ENCODE measurements at places on chromosomes 3 and 15. TPM values are rescaled to one million over a fixed set of nuclear protein-coding genes. Genes with fewer than 3 reads are reported as not detected.
A peak's percentile ranks its signal among the peaks of the same experiment; 100 is the strongest.

- no peaks in the 10 kb centered on the region for H3K4me1 ChIP-seq
- no peaks in the 10 kb centered on the region for H3K36me3 ChIP-seq
- DNase-seq = no peak
- H3K27me3 ChIP-seq = no peaks in the 10 kb centered on the region
These were observed 61.0 kb downstream of the LRRN1 start for GRCh38 chr3:3860235-3860634.

GRCh38 chr3:187019542-187020072, 89.3 kb downstream of the ST6GAL1 start:
- H3K27me3 ChIP-seq = no peaks in the 10 kb centered on the region
- no peaks in the 10 kb centered on the region for H3K36me3 ChIP-seq
- no peak for DNase-seq
- no peaks in the 10 kb centered on the region for H3K4me1 ChIP-seq
- H3K27ac ChIP-seq = no peak overlapping the region
- no peak overlapping the region for H3K4me3 ChIP-seq

GRCh38 chr3:195559723-195560409, 16.7 kb upstream of the PPP1R2 start:
- H3K36me3 ChIP-seq = no peaks in the 10 kb centered on the region
- H3K27me3 ChIP-seq = peaks cover 26% of the 10 kb centered on the region
- no peak for DNase-seq
- H3K4me3 ChIP-seq = no peak overlapping the region

DNA sequence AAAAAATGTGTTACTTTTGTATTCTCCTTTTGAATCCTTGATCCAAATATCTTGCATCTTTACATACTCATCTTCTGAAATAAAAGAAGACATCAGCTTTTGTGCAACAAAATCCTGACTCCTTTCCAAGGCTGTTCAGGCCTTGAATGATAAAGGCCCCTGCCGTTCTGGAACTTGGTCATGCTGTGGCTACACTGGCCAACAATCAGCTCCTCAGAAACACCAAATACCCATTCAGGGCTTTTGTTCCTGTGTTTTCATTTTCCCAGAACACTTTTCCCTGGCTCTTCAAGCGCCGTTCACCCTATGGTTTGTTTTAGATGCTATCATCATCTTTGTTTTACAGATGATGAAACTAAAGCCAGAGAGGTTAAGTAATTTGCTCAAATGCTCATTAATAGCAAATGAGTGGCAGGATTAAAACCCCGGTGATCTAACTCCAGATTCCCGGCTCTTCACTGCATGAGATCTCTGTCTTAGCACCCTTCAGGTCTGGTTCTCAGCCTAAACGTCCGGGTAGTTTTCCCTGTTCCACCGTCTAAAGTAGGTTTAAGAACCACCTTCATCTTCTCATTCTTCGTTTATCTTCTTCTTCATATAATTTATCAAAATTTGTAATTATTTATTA, 58.3 kb downstream of the EPHA3 start:
- no peak overlapping the region for H3K4me3 ChIP-seq
- DNase-seq = no peak
- H3K4me1 ChIP-seq = no peaks in the 10 kb centered on the region

- peak overlapping the region; percentile 85 for H3K4me3 ChIP-seq
- peaks cover 2% of the 10 kb centered on the region for H3K27me3 ChIP-seq
- no peaks in the 10 kb centered on the region for H3K36me3 ChIP-seq
These were observed 960 bp upstream of the KLF13 start for GRCh38 chr15:31325595-31326155.

- no peak for DNase-seq
- no peaks in the 10 kb centered on the region for H3K4me1 ChIP-seq
- H3K36me3 ChIP-seq = no peaks in the 10 kb centered on the region
- no peaks in the 10 kb centered on the region for H3K27me3 ChIP-seq
- no peak overlapping the region for H3K4me3 ChIP-seq
These were observed 117.6 kb downstream of the IL5RA start for GRCh38 chr3:2992534-2992933.

GRCh38 chr3:31462050-31462569, 70.6 kb upstream of the STT3B start:
- DNase-seq = no peak
- H3K27ac ChIP-seq = no peak overlapping the region
- no peak overlapping the region for H3K4me3 ChIP-seq

DNA sequence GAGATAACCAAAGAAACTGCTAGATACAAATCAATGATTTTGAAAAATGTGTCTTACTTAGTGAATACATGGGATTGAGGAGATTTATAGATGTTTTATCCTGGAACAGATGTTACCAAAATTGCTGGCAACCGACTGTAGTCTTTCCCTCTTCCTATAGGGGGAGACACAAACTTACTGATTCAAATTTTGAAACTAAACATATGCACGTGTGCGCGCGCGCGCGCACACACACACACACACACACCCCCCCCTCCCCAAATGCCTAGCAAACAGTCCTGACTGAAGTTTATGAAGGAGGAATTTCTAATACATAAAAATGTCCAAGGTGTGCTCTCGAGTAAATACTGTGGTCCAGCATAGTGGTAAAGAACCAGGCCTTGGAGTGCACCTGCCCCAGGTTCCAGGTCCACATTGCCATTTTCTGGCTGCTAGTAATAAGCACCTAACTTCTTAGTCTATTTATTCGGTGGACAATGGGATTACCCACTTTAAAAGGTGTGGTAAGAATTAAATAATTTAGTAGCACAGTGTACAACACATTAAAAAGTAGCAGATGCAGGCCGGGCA, 18.5 kb upstream of the C3orf62 start:
- no peaks in the 10 kb centered on the region for H3K27me3 ChIP-seq
- H3K36me3 ChIP-seq = peaks cover 65% of the 10 kb centered on the region
- peak; percentile 35 for DNase-seq
- no peak overlapping the region for H3K27ac ChIP-seq
- no peaks in the 10 kb centered on the region for H3K4me1 ChIP-seq

GOLGA8R gene
- total RNA-seq = 1.1 TPM

GRCh38 chr3:44339181-44340057, 853 bp downstream of the TCAIM start:
- H3K36me3 ChIP-seq = no peaks in the 10 kb centered on the region
- H3K4me3 ChIP-seq = peak overlapping the region; percentile 63

CD86 gene
- total RNA-seq = not detected

RHCG gene
- total RNA-seq = not detected

TERC gene
- 57.0 TPM for total RNA-seq

GRCh38 chr3:32758375-32758753, 59.4 kb upstream of the TRIM71 start:
- peak; percentile 84 for DNase-seq
- peaks cover 3% of the 10 kb centered on the region for H3K4me1 ChIP-seq
- H3K27me3 ChIP-seq = no peaks in the 10 kb centered on the region
- peaks cover 8% of the 10 kb centered on the region for H3K36me3 ChIP-seq
- no peak overlapping the region for H3K27ac ChIP-seq
- no peak overlapping the region for H3K4me3 ChIP-seq

GRCh38 chr15:92151168-92151567, 242.5 kb upstream of the ST8SIA2 start:
- H3K4me1 ChIP-seq = 0 out of 2 replicates have a peak, but pooled peaks cover 2% of the 10 kb centered on the region
- no peaks in the 10 kb centered on the region for H3K27me3 ChIP-seq
- no peak for DNase-seq
- no peaks in the 10 kb centered on the region for H3K36me3 ChIP-seq

DNA sequence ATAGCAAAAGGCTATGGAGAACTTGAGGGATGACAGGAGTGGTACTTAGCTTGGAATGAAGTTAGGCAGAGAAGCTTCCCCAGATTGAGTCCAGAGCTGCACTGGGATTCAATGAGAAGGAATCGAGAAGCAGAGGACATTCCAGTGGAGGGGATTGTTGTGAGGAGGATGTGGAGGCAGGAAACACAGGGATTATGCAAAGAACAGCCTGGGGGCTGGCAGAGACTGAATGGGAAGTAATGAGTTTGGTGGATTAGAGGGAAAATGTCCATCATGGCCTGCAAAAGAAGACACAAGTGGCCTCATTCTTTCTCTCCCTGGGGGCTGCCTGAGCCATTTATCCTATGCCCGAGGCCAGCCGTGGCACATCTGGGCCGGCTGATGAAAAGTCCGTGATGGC, 20.5 kb upstream of the SCN10A start:
- H3K36me3 ChIP-seq = no peaks in the 10 kb centered on the region
- H3K27me3 ChIP-seq = no peaks in the 10 kb centered on the region
- DNase-seq = no peak
- 0 out of 2 replicates have a peak overlapping the region, but pooled peaks have one; percentile 3 for H3K27ac ChIP-seq
- no peak overlapping the region for H3K4me3 ChIP-seq
- H3K4me1 ChIP-seq = peaks cover 23% of the 10 kb centered on the region

- DNase-seq = peak; percentile 30
- no peaks in the 10 kb centered on the region for H3K36me3 ChIP-seq
- no peak overlapping the region for H3K27ac ChIP-seq
These were observed 422.3 kb upstream of the ROBO1 start for GRCh38 chr3:80190051-80190450.

- H3K4me1 ChIP-seq = peaks cover 3% of the 10 kb centered on the region
- H3K36me3 ChIP-seq = no peaks in the 10 kb centered on the region
- no peaks in the 10 kb centered on the region for H3K27me3 ChIP-seq
- H3K27ac ChIP-seq = no peak overlapping the region
These were observed 28.3 kb downstream of the MELTF start for GRCh38 chr3:197001106-197001971.

- H3K4me3 ChIP-seq = peak overlapping the region; percentile 73
- DNase-seq = peak; percentile 2
- H3K36me3 ChIP-seq = peaks cover 11% of the 10 kb centered on the region
- H3K4me1 ChIP-seq = peaks cover 5% of the 10 kb centered on the region
- H3K27me3 ChIP-seq = no peaks in the 10 kb centered on the region
These were observed 907 bp downstream of the TATDN2 start for GRCh38 chr3:10248984-10249748.

SOX14 gene
- not detected for total RNA-seq

DNA sequence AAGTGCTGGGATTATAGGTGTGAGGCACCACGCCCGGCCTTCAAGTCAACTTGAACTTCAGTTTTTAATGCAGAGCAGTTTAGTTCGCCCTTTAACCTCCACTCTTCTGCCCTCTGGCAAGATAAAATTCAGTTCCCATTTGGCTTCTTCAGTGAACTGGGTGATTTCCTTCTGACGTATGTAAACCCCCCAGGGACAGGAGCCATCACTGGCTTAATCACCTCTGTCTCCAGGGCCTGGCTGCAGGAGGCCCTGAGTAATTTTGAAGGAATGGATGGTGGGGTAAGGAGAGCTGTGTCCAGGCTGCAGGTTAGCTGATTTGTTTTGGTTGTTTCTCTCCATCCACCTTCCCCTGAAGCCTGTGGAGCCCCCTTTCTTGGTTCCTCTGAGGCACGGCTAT, 11.9 kb downstream of the MCM2 start:
- DNase-seq = peak; percentile 41
- H3K4me1 ChIP-seq = peaks cover 9% of the 10 kb centered on the region
- H3K4me3 ChIP-seq = no peak overlapping the region

GRCh38 chr15:99122831-99123712, 18.2 kb downstream of the SYNM start:
- H3K27me3 ChIP-seq = no peaks in the 10 kb centered on the region
- peak overlapping the region; percentile 71 for H3K27ac ChIP-seq
- DNase-seq = no peak
- peaks cover 14% of the 10 kb centered on the region for H3K4me1 ChIP-seq
- H3K36me3 ChIP-seq = peaks cover 2% of the 10 kb centered on the region
- H3K4me3 ChIP-seq = no peak overlapping the region

DNA sequence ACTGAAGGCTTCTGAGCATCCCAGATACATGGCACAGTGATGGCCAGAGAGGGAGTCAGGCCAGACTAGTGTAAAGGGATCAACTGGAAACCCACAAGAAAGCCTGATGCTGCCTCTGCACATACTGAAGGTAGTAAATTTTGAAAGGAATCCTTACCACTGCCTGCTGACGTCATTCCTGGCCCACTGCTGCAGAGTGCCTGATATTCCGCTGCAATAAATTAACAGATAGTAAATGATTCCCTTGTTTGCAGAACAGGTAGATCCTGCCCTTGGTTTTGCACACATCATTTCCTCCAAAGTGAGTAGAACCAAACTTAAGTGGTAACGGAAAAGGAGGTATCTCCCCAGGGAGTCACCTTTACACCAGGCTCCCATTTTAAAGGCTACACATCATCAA, 146.7 kb downstream of the FBN1 start:
- peaks cover 36% of the 10 kb centered on the region for H3K36me3 ChIP-seq
- H3K27me3 ChIP-seq = no peaks in the 10 kb centered on the region
- H3K4me3 ChIP-seq = no peak overlapping the region
- no peak overlapping the region for H3K27ac ChIP-seq
- DNase-seq = no peak
- peaks cover 4% of the 10 kb centered on the region for H3K4me1 ChIP-seq

DUOX1 gene
- total RNA-seq = not detected

CTXN2 gene
- not detected for total RNA-seq

DAPK2 gene
- total RNA-seq = 0.36 TPM

DNA sequence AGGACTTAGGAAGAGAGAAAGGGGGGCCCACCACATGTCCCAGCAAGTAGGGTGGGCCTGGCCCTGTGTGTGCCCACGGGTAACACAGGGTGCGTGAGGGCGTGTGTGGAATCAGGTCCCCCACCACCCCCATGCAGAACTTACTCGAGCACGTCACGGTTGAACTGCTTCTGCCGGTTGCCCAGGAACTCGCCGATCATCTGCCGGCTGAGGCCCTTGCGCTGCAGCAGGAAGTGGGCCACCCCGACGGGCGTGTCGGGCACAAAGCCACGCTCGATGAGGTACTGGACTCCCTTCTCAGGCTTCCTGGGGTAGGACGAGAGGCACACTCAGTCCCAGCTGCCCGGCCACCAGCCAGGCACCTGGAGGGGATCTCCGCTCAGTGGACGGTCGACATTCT, 83.1 kb upstream of the RPL32 start:
- H3K36me3 ChIP-seq = peaks cover 43% of the 10 kb centered on the region
- H3K27ac ChIP-seq = no peak overlapping the region
- H3K27me3 ChIP-seq = no peaks in the 10 kb centered on the region
- no peak overlapping the region for H3K4me3 ChIP-seq
- no peak for DNase-seq

DNA sequence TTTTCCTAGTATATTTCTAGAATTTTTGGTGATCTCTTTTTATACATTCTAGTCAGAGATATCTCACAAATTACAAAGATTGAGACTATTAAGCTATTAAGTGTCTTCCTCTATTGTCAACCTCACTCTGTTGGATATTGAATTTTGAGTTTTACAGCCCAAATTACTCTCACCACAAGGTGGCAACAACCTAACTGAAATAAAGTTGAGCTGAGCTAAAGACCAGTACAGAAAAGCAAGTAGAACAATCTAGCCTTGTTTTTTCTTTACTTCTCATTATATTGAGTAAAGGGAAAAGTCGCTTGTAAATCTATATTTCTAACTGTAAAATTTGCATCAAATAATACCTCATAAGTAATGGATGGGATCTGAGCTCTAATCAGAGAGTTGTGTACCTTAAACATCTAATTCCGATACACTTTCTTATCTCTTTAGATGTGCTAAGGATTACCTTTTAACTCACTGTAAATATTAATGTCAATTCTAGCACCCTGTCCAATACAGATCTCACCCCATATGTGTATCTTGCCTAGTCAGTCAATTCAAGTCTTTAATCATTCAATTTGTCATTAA, 13.6 kb upstream of the COMMD2 start:
- peaks cover 39% of the 10 kb centered on the region for H3K27me3 ChIP-seq
- peak; percentile 67 for DNase-seq
- no peak overlapping the region for H3K27ac ChIP-seq
- H3K36me3 ChIP-seq = no peaks in the 10 kb centered on the region
- no peak overlapping the region for H3K4me3 ChIP-seq
- H3K4me1 ChIP-seq = no peaks in the 10 kb centered on the region

CHRFAM7A gene
- total RNA-seq = not detected

MORC1 gene
- not detected for total RNA-seq

SIDT1 gene
- total RNA-seq = not detected

CFAP91 gene
- not detected for total RNA-seq
